Osteocyte (in vitro differentiated cells): ENCODE measurements at places on chromosomes 13 and 19. TPM values are rescaled to one million over a fixed set of nuclear protein-coding genes. Genes with fewer than 3 reads are reported as not detected.

GRCh38 chr13:24931450-24932251 is 164.3 kb upstream of the PABPC3 start:
- DNase-seq: no peak

- DNase-seq: no peak
Observed at GRCh38 chr19:7456964-7457541, 31.8 kb downstream of the PEX11G start.

DNA sequence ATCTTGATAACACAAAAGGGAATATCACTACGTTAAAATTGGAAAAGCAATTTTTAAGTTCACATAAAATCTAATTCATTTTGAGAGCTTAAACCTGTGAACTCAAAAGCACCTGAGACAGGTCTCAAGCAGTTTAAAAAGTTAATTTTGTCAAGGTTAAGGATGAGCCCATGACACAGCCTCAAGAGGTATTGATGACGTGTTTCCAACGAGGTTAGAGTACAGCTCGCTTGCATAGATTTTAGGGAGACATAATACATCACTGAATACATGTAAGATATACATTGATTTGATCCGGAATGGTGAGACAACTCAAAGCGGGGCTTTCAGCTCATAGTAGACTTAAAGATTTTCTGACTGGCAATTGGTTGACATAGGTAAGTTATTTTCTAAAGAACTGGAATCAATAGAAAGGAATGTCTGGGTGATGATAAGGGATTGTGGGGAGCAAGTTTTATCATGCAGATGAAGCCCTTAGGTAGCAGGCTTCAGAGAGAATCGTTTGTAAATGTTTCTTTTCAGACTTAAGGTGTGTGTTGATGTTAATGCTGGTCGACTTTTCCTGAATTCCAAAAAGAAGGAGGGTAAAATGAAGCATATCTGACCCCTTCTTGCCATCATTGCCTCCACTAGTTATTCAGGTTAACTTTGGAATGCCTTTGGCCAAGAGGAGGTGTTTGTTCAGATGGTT is 2890.6 kb downstream of the PCDH9 start:
- no peak for DNase-seq

C1QTNF9B gene
- total RNA-seq: not detected in 2 replicates

PINLYP gene
- 0.91 and 1.2 TPM in 2 replicates for total RNA-seq
